Fibroblast of skin of right biceps (primary cell): ENCODE measurements at places on chromosomes 7 and 10.

DNA sequence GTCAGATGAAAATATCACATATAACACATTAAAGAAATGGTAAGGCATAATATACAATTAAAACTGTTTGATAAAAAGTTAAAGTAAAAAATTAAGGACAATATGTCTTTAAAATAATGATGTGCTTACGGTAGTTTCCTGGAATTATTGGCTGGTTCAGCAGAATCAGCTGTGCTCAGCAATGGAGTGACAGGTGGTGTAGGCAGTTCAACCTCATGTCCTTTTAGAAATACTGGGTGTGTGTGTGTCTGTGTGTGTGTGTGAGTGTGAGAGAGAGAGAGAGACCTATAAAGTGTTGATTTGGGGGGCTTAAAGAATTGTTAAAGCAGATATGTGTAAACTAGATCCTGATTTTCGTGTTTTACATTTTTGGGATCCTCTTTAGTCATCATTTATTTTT, 141.2 kb downstream of the ADAM22 start:
- DNase-seq, result no peak

DNA sequence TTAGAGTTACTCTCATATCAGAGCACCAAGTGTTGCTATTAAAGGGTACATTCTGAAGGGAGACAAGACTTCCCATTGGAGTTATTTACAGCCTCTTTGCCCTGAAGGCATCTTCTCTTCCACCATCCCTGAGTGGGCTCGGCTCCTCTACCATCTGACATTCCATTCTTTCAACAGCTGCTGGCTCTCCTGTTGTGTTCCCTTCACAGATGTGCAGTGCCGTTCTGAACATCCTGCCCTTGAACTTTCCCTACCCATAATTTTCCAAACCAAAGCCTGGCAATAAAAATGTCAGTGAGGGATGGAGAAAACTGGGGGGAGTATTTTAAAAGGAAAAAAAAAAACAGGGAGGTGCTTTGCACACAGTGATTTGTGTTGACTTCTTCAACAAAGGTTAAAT, 392.9 kb downstream of the KCNMA1 start:
- DNase-seq, result no peak

GRCh38 chr7:42972699-42973500, 40.7 kb downstream of the MRPL32 start:
- peak; percentile 100 for DNase-seq

GRCh38 chr10:57891201-57892006, 376.3 kb downstream of the IPMK start:
- no peak for DNase-seq

DNA sequence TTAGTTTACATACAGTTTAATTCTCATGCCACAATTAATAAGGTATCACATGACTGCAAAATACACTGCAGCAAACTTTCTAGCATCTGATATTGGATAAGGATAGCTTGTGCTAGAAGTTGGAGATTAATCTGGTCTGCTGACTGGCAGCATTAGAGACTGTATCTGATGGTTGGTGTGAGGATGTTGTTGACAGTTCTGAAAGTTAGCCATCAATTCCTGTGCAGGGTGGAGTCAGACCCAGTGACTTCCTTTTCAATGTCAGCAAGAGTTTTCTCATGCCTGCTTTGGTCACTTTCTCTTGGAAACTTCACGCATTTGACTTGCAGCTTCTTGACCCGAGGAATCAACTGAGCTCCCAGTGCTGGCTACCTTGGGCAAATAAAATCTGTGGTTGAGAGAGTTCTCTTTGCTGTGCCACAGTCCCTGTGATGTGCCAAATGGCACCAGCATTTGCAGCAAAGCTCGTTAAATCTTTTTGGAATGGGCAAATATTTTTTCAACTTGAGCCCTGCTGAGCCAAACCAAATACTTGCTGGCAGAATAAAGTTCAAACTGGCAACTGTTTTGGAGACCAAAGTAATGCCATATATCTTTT, 233.0 kb downstream of the TRIL start:
- no peak for DNase-seq

DNA sequence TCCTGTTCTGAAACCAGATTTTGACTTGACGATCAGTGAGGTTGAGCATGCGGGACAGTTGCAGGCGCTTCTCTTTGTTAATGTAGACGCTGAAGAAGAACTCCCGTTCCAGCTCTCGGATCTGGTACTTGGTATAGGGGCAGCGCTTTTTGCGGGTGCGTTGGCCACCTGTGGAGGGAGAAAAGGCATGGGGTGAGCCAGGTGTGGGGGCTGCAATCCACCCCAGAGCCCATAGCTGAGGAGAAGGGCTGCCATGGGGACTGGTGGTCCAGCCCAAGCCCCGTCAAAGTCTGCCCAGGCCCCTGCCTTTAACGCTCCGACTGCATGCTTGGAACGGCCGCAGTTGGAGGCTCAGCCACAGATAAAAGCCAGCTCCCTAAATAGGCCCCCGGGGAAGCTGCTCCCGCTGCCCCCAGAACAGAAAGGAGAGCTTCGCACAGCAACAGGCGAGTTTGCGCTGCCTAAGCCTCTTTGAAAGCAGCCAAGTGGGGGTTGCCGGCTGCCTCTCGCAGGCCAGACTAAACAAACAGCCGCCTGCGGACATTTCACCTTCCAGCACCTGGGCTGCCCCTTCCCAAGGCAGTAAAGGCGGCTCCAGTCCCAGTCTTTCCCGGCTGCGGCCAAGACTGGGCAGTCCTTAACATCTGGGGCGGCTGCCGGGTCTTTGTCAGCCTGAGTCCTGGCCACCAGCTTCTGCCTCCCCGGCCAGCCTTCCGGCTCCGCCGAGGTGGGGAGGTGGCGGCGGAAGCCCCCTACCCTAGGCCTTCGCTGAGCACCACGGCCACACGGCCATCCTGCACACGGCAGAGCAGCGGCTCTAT, 2.0 kb downstream of the HOXA11 start:
- no peak for DNase-seq

DNA sequence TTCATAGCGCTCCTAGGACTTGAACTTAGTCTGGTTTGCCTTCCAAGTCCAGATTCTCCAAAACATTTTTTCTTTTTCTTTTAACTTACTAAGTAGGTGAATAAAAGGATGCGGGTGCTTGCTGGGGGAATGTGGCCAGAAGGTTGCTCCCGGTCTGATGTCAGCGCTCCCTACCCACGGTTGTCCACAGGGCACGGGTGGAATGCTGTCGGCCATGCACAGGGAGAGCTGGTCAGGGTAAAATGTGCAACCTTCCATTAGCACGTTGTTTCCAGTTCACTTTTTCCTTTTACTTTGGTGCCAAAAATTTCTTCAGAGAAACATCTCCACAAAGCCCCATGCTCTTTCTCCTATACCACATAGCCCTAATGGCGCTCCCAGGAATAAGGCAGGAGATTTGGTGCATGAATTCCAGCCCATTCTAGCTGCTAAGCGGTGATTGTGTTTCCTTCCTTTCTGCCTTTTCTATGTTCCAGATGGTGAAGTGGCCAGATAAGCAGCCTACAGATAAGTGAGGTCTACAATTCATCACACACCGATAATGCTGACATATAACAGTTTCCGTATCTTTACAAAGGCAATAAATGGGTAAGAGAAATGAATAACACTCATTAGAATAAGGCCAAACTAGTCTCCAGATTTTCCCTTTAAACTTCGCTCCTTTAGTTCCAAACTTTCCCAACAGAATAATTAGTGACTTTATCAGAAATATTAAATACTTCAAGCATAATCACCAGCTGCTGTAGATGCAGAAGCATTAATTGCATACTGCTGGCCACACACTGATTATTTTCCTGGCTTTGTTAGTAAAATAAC, 138.3 kb upstream of the FGFR2 start:
- no peak for DNase-seq

DNA sequence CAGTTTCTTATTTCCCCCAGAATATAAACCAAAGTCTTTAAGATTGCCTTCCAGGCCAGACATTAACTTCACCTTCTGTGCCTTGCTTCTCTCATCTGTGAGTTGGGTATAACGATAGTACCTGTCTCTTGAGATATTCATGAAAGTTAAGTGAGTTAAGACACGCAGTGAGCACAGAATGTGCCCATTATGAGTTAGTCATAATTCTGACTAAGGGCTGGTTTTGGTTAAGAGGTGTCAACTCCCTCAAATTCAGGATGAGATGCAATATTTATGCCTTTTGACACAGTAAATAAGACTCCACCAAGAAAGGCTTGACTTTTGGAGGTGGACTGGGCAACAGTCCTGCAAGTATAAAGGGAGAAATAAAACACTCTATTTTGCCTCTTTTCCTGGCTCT, 528.7 kb upstream of the IGFBP3 start:
- no peak for DNase-seq

- DNase-seq, result no peak
Measured at GRCh38 chr7:133056370-133057238, 25.3 kb downstream of the CHCHD3 start.

GRCh38 chr10:59829601-59830000, 76.3 kb upstream of the MRLN start:
- no peak for DNase-seq

GRCh38 chr10:119416855-119417254, 125.7 kb downstream of the RGS10 start:
- peak; percentile 59 for DNase-seq

DNA sequence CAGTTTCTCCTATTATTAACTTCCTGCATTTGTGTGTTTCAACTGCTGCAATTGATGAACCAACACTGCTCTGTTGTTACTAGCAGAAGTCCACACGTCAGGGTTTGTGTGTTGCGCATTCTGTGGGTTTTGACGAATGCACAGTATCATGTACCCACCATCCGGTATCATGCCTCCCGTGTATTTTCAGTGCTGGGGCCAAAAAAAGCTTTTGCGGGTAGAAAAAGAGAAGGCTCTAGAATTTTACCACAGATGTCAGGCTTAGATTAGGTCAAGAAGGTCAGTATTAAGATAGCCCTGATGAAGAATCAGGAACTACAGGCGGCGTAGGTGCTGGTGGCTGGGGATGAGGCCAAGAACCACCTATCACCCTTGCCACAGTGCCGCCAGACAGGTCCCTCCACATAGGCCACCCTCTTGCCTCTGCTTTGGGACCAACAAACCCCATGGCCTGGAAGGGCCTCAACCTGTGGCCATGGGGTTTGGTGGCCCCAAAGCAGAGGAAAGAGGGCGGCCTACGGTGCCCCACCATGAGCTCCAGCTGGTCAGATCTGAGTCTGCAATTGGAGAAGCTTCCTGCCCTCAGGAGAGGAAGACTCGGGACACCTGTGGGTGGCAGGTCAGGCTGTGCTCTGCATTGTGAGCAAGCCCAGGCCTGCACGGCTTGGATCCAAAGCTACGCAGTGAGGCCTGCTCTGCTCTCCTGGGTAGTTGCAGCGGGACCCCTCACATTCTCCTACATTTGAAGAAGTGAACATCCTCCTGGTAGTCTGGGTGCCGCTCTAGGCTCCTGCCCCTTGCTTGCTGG, 71.9 kb downstream of the MKI67 start:
- DNase-seq, result no peak

GRCh38 chr7:155190688-155191087, 107.0 kb upstream of the INSIG1 start:
- peak; percentile 48 for DNase-seq

DNA sequence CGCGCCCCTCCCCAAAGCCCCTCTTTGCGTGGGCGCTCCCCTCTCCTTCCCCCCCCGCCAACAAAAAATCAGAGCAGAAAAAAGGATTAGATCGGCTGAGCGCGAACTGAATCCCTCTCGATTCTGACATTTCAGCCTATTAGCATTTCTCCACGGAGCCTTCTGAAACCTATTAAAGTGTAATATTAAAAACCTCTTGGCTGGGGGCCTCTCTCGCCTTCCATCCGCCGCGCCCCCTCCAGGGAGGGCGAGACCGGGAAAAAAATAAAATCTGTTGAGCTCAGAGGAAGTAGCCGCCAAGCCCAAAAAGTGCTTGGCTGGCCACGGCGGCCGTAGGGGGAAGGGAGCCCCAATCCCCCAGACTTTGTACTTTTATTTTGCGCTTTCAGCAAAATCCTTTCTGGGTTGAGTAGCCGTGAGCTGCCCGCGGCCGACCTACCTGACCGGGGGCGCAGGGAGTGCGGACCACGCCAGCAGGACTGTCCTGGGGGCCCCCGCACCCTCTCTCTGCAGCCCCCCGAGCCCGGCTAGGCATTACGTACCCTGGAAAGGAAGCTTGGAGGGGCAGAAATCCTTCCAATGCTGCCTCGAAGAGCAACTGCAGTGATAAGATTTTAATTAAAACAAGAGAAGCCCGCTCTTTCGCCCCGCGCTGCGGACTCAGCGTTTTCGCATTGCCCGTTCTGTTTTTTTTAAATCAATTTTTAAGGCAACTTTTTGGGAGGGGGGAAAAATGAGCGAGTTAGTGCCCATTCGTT, 1.3 kb upstream of the TNRC18 start:
- peak; percentile 80 for DNase-seq

GRCh38 chr7:15836041-15836440, 149.6 kb upstream of the MEOX2 start:
- DNase-seq, result peak; percentile 85

DNA sequence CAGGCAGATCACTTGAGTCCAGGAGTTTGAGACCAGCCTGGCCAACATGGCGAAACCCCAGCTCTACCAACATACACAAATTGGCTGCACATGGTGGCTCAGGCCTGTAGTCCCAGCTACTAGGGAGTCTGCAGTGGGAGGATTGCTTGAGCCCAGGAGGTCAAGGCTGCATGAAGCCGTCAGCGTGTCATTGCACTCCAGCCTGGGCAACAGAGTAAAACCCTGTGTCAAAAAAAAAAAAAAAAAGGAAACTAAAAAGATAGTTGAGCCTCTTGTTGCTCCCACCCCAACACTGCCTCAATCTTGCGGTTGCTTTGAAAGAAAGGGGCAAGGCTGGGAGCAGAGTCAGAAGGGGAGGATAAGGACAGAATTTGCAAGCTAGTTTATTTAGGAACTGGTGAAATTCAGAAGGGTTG, 69.9 kb downstream of the SYPL1 start:
- DNase-seq, result no peak

DNA sequence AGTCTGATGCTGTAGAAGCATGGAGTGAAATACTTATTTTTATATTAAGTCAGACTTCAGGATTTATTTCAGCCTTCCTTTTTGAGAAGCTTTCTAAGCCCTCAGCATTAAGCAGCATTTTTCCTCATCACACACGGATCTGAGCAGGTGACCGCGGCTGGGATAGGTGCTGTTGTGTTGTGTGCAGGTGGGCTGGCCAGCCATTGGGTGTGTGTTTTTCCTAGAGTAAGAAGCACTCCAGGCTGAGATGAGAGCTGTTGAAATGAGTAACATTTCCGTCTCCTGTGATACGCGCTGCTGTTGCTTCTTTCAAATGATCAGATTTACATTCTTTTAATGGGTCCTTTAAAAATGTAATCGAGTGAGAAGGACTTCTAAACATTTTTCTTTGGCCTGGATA, 63.9 kb downstream of the INSYN2A start:
- no peak for DNase-seq

- no peak for DNase-seq
Measured at GRCh38 chr10:52759154-52759553, 13.4 kb downstream of the MBL2 start.

- peak; percentile 42 for DNase-seq
Measured at GRCh38 chr7:127532736-127533135, 52.7 kb downstream of the GCC1 start.

GRCh38 chr10:6918305-6918704, 338.2 kb upstream of the PRKCQ start:
- no peak for DNase-seq

DNA sequence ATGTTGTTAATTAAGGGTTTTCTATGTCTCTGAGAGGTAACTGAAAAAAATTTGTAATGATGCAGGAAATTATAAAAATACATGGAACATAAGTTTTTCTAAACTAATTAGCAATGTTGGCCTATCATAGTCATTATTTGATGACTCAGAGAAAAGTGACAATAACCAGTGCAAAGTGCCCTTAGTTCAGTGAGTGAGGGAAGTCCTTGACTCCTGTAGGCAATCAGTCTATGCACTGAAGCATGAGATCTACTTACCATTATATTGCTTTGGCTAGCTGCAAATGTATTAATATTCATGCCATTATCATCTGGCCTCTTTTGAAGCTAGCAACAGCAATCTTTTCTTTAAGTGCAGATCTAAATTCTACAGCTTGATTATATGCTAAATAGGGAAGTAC, 40.6 kb downstream of the CCDC172 start:
- DNase-seq, result no peak
